IMR-90 (cell line): ENCODE measurements at places on chromosomes 11 and 22. TPM values are rescaled to one million over a fixed set of nuclear protein-coding genes. Genes with fewer than 3 reads are reported as not detected.

DNA sequence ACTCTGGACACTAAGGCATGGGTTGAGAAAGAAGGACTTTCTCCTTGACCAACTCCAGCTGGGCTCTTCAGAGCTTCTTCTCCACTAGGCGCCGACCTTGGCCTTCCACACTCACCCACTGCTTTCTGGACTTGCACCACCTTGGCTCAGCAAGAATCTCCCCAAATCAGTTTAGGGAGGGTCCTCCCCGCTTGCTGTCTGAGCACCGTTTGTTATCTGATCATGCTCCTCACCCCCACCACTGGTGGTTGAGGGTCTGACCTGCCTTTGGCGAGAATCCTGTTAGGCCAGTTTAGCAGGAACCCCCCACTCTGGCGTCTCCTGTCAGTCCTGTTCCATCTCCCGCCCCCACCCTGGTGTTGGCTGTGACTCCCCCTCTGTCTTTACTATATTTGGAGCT is 10.4 kb downstream of the APOL2 start:
- DNase-seq = no peak

TBC1D10A gene
- polyA plus RNA-seq = 33.1 and 34.4 TPM in 2 replicates

NNMT gene
- 76.1 and 79.7 TPM in 2 replicates for polyA plus RNA-seq

GRCh38 chr22:49505337-49506009 is 322.2 kb downstream of the BRD1 start:
- no peak for DNase-seq

DNA sequence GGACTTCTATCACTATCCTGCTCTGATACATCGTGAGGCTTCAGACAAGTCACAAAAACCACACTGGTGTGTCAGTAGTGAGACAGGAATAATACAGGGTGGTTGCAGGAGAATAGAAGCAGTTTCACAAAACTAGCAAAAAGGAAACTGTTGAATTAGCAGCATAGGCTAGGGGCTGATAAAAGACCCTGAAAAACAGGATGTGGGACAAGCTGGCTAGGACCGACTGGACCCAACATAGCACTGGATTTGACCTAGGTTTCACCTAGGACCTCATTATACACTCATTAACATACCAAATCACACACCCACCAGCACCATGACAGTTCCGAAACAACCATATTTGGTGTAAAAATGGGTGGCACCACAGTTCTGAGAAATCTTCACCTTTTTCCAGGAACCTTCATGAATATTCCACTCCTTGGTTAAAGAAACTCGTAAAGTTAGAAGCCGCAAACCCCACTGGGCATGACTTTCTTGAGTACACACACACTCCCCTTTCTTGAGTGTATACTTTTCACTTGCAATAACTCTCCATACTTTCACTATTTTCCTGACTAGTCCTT is 76.2 kb downstream of the SLC1A2 start:
- no peak for DNase-seq
